ENCODE measurements at places on chromosomes 2 and 18. TPM values are rescaled to one million over a fixed set of nuclear protein-coding genes. Genes with fewer than 3 reads are reported as not detected.

DNA sequence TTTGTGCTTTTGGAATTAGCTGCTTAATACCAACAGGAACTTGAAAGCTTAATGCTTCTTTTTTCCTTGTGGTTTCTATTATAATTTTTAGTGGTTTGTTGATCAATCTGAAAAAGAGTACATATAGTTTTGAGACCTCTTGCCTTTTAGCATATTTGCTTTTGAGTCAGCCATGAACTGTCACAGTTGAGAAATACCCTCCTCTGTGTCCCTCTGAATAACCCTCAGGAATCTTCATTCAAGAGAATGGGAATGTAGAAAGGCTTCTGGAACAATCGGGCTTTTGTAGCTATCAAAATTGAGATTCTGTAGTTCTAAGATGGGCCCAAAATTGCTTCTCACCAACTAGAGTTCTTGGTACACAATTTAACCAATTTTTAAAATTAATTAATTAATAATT, 451.1 kb upstream of the TRIB2 start:
- no peak for DNase-seq

NPAS2 gene
- total RNA-seq: 9.4 TPM

- DNase-seq: no peak
These were observed 33.0 kb upstream of the RPL37A start for GRCh38 chr2:216465579-216466195.

TLX2 gene
- not detected for total RNA-seq

DNA sequence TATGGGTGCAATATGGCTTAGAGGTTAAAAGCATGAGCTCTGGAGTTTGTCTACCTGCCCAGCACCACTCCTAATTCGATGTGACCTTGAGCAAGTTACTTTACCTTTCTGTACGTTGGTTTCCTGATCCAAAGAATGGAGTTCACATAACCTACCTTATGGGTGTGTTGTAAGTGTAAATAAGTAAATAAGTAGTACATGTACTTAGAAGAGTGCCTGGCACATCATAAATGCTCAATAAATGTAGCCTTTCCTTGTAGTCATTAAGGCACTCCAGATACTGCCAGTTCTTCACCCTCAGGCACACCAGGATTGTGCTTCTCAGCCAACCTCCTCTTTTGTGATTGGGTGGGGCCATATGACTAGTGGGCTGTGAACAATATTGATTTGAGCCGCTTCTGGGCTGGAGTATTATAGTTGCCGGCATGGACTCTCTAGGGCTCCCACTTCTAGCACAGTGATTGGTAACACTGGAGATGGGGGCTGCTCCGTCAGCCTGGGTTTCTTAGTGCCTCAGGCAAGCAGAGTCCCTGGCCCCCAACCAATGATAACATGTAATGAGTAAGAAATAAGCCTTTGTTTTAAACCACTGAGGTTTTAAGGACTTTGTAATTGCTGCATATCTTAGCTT, 101.7 kb upstream of the NOSTRIN start:
- no peak for DNase-seq

- no peak for DNase-seq
These were observed 41.9 kb downstream of the BABAM2 start for GRCh38 chr2:27932396-27932795.

ASPRV1 gene
- 0.73 TPM for total RNA-seq

DNA sequence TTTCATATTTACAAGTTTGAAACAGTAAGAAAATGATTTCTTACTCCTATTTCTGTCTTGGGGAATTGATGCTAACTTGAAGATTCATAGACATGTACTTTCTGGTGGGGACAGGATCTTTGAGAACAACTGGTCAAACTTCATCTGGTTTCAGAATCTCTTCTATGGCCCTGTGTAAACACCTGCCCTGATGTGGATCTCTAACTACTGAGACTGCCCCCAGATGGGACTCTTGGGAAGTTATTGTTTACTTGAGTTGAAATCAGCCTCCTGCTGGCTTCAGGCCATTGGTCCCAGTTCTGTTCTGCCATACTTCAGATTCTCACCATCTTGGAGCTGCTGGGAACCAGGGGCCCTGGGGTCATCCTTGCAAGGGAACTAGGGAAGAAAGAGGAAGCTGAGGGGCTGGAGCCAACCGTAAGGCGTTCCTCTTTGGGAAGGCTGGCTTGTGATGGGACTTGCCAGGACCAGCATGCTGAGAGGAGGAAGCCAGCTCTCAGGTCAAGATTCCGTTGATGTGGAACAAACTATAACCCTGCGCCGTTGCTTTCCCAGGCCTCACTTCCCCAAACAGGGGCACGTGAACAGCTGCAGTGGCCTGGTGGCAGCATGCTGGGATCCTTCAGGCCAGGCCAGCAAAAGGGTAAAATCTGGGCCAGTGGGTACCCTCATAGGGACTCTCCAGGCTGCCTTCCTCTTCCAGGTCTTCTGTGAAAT, 135.5 kb upstream of the CXCR4 start:
- no peak for DNase-seq

GRCh38 chr2:223093436-223094241, 41.6 kb downstream of the KCNE4 start:
- peak; percentile 99 for DNase-seq

FIGN gene
- total RNA-seq: 0.24 TPM

MYO1B gene
- 48.3 TPM for total RNA-seq

DNA sequence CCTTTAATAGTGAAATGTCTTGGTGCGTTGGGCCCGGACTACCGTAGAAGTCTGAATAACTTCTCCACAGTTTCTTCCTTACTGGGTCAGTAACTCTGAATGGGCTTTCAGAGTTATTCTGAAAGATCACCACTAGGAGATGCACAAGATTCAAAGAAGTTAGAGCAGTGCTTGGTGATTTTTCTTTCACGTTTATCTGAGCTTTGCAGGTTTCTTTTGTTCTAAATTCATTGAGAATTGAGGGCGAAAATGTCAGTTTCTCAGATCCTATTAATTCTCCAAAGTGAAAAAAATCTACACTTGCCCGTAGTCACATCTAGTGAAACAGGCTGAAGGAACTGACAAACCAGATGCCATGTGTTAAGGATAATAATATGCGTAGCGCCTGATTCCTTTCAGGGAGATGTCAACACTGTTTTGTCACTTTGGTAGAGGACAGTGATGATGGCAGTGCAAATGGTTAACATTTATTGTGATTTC, 70.1 kb downstream of the QPCT start:
- DNase-seq: peak; percentile 70

DNA sequence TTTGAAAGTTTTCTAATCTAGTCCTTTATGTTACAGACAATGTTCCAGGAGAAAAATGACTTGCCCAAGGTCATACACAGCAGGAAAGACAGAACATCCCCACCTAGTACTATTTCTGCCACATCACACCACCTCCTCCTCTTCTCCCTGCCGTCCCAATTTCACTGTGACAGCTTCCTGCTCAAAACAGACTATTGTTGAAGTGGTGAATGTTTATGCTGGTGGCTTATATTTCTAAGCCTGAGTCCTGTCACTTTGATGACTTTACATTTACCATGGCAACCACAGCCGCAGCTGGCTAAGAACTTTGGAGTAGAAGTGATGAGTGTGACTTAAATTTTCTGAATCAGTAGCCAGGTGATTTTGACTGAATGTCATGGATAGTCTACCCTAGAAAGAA, 10.0 kb downstream of the GALNT5 start:
- DNase-seq: no peak
